ENCODE measurements at places on chromosomes 1 and 21.

DNA sequence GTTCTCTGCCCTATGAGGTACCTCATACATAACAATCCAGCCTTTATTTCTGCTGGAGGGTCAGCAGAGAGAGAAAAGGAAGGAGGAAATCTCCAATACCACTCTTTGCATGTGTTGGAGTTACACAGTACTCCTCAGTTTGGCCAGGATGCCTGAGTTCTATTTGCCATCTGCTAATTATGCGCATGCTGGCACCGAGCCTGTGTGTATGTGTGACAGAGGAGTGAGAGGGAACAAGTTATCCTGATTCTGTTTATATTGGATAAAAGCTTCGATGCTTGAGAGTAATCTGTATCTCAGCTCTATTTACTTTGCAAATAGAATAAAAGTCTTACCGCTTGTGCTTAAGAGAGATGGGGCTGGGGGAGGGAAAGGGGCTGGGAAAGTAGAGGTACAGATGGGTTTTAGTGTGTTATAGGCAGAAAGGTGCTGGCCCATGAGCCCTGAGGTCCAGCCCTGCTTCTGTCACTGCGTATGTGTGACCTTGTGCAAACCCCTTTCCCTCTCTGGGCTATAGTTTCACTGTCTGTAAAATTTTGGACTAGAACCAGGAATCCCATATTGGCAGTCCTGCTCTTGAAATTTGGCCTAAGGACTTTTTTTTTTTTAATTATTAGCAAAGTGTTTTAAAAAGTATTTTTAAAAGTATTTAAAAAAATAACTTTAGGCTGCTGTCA lies 54.5 kb upstream of the PLXNA2 start:
- no peak for DNase-seq

DNA sequence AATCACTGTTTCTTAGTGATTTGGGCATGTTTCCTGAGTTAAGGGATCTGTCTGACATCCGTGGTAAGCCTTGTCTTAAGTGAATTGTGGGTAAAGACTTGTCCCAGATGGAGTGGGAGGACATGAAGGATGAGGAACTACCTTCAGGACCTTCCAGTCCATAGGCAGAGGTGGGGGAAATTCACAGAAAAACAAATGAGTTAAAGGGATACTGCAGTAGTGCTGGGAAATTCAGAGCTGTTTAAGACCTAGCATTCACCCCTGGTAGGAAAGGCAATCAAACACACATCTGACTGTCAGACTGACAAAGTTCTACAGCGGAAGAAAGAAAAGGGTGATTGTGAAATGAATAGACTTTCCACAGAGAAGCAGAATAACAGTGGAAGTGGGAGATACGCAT lies 3.0 kb downstream of the GNAT2 start:
- DNase-seq: no peak

DNA sequence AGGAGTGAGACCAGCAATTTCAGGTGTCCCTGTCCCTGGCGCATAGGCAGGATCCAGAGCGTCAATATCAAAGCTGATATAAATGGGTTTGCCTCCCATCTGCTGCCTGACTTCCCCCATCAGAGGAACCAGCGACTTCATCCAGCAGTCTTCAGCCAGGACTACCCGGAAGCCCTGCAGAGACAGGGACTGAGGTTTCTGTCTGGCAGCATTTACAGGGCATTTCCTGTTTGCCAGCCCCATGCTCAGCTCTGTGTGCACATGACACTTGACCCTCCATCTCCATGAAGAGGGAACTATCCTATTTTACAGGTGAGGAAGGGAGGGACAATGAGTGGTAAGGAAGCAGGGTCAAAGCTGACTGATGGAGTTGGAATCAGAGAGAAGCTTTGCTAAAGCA lies 7.2 kb downstream of the AGMAT start:
- no peak for DNase-seq

GRCh38 chr1:101150670-101151069 lies 86.1 kb upstream of the S1PR1 start:
- DNase-seq: peak; percentile 86

- DNase-seq: no peak
Measured at GRCh38 chr1:212010004-212010403, 25.4 kb downstream of the INTS7 start.

- DNase-seq: peak; percentile 11
Measured at GRCh38 chr1:53315456-53316423, 12.1 kb downstream of the LRP8 start.

GRCh38 chr1:18203645-18204044 lies 96.0 kb downstream of the IGSF21 start:
- DNase-seq: no peak

GRCh38 chr1:159208175-159208825 lies 3.6 kb downstream of the ACKR1 start:
- DNase-seq: no peak

- DNase-seq: no peak
Measured at GRCh38 chr1:156822680-156823079, 6.0 kb upstream of the SH2D2A start.

GRCh38 chr1:157829210-157829609 lies 9.3 kb upstream of the FCRL1 start:
- no peak for DNase-seq

Measured in ELR (cell line).